SK-N-DZ (cell line): ENCODE measurements at places on chromosomes 7 and 10.

GRCh38 chr10:28903063-28903462 is 225.7 kb downstream of the BAMBI start:
- DNase-seq = no peak

GRCh38 chr7:128164061-128164954 is 76.8 kb upstream of the LEP start:
- DNase-seq = no peak

DNA sequence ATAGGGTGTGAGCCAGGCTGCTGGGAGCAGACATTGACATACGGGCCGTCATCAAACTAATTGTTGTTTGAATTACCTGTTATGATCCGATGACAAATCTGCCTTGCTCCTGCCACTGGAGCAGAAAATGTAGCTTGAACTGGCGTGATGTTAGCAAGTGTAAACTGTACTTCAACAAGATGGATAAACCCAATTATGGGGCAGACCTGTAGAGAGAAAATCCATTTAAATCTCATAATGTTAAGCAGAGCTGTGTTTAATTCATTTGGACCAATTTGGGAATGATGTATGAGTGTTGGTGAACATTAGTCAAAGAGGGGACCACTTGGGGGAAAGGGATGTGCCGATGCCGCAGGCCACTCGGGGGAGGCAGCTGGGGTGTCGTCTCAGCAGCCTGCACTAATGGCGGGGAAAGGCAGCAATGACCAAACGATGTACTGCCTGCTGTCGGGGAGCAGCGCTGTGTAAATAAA is 27.4 kb downstream of the TCF7L2 start:
- peak; percentile 96 for DNase-seq

DNA sequence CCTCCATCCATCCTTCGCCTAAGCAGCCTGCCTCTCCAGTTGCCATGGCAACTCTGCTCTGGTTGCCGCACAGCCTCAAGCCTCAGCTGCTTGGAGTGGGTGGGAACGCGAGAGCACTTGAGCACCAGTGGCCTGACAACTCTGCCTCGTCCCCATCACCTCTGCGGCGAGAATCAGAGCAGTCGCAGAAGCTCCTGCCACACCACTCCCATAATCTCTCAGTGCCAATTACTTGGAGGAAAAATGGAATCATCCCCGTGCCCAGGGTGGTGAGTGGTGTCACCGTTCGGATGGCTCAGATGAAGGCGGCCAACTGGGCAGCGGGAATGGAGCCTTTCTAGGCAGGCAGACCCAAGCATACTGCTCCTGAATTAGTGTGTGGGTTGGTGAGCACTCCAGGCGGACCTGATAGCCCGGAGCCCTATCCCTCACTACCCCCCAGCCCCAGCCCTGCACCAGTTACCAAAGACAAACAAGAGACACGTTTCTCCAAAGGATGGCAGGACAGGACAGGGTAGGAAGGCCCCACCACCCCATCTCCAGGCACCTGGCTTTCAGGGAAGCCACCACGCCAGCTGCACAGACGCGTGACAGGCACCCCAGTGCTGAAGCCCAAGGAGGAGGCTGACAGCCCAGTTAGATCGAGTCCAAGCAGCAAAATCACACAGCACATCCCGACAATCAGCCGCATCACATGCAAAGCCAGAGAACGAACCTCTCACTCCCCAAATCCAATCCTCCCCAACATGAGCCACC is 335.4 kb downstream of the PTPRN2 start:
- peak; percentile 82 for DNase-seq

DNA sequence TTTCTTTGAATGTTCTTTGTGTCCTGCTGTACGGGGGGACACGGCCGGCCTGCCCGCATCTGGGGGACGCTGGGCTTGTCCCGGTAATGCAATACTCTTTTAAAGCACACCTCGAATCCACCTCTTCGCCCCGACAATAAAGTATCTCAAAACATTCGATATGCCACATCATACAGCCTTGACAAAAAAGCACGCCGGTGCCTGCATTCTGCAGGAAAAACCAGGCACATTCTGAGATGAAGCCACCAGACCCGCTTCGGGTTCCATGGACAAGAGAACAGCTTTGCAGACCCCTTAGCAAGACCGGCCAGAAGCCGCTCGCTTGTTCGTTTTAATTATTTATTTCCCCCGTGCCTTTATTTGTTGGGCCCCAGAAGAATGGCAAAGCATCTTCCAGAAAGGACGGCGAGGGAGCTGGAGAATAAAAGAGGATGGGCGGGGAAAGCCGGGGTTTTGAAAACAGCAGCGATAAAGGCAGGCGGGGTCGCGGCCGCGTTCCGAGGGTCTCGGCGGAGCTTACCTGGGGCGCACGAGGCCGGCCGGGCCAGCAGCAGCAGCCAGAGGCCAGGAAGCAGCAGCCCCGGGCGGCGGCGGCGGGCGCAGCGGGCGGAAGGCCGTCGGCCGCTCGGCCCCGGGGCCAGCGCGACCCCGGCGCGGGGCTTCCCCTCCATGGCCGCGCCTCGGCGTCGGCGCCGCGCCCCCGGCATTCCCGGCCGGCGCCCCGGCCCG is 462 bp downstream of the KIAA1549 start:
- DNase-seq = peak; percentile 38

DNA sequence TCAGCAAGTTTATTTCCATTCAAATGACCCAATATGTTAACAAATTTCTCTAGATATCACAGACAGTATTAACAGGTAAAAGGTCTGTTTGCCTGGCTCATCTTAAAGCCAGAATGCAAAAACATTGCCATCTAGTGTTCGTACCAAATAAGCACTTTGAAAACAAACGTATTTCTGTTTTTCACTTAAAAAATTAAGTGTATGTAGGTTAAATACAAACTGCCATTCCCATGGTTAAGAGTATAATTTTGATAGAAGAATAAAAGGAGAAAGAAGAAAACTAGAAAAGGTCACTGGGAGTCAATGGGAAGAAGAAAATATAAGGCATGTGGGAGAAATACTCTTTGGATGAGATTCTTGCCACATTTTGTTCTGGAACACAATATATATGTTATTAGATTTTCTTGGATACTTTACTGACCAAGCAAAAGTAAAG is 51.0 kb downstream of the ORC5 start:
- DNase-seq = peak; percentile 47

- DNase-seq = no peak
Observed at GRCh38 chr7:155558351-155558750, 12.0 kb upstream of the CNPY1 start.

DNA sequence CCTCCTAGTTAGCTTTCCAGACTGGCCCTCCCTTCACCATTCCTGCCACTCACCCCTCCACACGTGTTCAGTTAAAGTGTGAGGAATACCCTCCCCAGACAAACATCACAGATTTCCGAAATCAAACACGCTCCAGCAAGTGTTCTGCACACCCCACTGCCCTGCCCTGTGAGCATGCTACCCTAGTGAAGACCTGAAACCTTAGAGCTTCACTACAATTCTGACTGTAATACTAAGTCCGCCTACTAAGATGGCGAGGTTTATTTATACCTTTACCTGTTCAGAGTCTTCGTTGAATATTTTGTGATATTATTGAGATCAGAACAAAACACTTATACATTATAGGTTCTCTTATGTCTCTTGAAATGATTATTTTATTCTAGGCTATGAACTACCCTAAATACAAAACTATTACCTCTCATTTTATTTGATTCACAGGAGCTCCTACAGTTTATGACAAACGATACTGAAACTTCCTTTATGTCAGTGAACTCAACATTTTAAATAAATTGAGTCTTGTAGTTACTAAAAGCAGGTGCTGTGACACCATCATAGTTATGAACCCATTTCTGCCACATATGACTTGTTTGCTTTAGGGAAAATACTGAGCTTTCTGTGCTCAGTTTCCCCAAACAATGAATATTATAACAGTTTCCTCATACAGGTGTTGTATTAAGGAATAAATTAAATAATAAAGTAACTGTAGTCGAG is 8.6 kb downstream of the SCIN start:
- no peak for DNase-seq

DNA sequence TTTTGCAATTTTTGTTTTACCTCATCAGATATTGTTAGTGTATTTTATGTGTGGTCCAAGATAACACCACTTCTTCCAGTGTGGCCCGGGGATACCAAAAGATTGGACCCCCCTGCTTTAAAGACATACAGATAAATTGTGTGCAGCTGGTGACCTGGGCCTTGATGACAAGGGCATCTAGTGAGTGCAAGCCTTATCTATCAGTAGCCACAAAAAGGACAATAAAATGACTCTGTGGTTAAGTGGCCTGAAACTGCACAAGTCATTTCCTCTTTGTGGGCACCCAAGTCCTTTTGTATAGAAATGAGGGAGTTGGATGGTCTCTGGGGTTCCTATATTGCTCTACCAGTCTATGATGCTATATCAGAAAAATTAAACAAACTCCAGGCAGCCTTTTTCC is 98.1 kb downstream of the PARD3 start:
- DNase-seq = no peak

DNA sequence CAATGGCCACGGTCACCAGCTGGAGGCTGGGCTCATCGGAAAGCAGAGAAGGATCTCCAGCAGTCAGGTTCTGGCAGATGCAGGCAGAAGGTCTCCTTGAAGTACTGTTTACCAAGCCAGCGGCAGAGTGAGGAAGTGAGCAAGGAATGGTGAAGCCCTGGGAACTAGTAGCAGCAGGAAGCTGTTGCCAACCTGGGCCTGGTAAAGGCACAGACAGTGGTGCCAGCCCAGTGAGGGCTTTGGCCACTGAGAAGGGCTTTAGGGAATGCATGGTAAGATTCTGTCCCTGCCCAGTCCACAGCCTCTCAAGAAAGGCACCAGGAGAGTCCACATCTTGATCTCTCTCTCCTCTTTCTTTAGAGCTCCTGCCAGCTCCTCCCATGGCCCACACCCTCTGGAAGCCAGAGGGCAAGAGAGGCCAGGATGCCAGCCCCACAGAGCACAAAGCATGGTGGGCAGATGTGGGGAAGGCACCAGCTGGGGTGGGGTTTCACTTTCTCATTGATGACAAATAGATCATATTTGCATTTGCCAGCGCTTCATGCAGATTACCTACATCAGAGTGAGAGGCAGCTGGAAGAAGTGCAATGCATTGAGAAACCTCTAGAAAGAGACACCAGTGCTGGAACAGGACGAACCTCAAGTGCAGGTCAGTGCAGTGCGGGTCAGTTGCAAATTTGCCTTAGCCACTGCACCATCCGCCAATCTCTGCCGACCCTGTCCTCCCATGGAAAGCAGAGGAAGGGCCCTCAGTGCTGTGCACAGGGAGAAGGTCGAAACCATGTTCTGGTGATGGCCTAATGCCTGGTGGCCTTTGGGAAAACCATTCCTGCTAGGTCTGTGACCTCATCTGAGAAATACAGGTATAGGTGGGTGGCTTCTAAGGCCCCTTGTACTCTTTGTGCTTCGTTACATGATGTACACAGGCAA is 667.8 kb upstream of the MKI67 start:
- no peak for DNase-seq

GRCh38 chr10:124626759-124627380 is 117.3 kb downstream of the FAM53B start:
- DNase-seq = no peak

DNA sequence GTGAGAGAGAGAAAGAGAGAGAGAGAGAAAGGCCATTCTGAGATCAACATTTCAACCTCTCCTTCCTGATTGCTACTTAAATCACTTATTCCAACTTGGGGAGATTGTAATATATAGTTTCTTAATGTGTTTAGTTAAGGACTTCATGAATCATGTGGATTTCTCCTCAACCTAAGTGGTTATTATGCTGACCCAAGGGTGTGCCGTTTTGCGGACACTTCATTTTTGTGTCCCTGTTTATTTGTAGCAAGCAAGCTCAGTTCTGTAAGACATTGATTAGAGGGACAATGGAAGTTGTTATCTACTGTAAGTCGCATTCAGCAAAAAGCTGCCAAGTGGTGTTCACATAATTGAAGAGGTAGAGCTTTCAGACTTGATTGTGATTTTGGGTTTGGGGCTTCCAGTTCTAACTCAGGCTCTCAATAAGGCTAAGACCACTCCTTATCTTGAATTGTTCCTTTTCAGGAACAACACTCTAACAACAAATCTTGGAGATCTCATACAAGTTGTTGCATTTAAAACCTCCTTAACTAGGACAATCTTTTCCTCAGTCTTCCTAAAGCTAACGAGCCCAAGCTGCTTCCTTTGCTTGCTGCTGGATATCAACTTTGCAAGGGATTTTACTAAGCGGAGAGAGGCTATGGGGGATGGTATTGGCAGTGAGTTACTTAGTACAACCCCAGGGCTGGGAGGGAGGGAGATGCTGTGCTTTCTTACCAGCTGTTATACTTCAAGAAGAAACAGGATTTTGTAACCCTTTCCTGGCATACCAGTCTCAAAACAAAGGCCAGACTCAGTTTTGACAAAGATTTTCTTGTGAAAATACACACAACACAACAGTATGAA is 19.8 kb upstream of the COL1A2 start:
- peak; percentile 24 for DNase-seq

DNA sequence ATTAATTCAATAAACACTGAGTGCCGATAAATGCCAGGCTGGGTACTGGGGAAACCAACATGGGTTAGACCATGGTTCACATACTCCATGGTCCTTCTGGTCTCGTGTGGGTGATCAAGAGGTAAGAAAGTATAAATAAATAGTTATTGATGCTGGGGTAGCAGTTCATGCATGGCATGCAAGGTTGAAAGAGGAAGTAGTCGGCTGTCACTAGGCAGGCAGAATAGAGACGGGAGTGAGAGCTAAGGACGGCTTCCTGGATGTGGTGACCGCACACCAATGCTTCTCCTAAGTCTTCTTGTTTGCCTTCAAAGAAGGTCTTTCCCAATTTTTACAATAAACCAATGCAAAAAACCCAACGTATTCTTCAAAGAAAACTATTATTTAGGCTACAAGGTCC is 208.6 kb downstream of the ADAM12 start:
- no peak for DNase-seq
